ENCODE measurements at places on chromosomes 5 and 9.
A peak's percentile ranks its signal among the peaks of the same experiment; 100 is the strongest.

GRCh38 chr5:1035421-1036405 is 27.1 kb downstream of the NKD2 start:
- no peaks in the 10 kb centered on the region for H3K27me3 ChIP-seq
- H3K36me3 ChIP-seq: no peaks in the 10 kb centered on the region
- H3K4me3 ChIP-seq: no peak overlapping the region
- DNase-seq: no peak
- H3K27ac ChIP-seq: no peak overlapping the region

DNA sequence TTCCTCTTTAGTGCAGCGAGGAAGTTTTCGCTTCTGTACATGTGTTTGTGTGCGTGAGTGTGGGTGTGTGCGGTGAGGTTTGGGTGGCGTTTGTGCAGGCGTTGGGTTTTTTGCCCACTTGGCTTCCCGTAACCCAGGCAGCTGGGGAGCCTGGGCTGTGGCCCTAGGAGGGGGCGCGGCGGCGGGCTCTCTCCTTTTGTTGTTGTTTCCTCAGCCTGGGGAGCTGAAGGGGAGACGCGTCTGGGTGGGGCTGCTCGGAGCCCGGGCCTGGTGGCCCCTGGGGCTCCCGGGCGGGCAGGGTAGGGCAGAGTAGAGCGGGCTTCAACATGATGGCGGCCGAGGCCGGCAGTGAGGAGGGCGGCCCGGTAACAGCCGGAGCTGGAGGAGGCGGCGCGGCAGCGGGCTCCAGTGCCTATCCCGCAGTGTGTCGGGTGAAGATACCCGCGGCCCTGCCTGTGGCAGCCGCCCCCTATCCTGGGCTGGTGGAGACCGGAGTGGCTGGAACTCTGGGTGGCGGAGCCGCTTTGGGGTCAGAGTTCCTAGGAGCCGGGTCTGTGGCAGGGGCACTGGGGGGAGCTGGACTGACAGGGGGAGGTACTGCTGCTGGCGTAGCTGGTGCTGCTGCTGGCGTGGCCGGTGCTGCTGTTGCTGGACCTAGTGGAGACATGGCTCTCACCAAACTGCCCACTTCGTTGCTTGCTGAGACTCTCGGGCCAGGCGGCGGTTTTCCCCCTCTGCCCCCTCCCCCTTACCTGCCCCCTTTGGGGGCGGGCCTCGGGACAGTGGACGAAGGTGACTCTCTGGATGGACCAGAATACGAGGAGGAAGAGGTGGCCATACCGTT is 665 bp downstream of the RASA1 start:
- H3K27ac ChIP-seq: peak overlapping the region; percentile 90
- H3K4me3 ChIP-seq: peak overlapping the region; percentile 91
- peaks cover 37% of the 10 kb centered on the region for H3K4me1 ChIP-seq
- peaks cover 27% of the 10 kb centered on the region for H3K36me3 ChIP-seq
- DNase-seq: no peak
- no peaks in the 10 kb centered on the region for H3K27me3 ChIP-seq

- H3K4me3 ChIP-seq: no peak overlapping the region
- DNase-seq: no peak
- no peaks in the 10 kb centered on the region for H3K27me3 ChIP-seq
- H3K4me1 ChIP-seq: no peaks in the 10 kb centered on the region
Measured at GRCh38 chr5:124892185-124892848, 145.9 kb upstream of the ZNF608 start.

DNA sequence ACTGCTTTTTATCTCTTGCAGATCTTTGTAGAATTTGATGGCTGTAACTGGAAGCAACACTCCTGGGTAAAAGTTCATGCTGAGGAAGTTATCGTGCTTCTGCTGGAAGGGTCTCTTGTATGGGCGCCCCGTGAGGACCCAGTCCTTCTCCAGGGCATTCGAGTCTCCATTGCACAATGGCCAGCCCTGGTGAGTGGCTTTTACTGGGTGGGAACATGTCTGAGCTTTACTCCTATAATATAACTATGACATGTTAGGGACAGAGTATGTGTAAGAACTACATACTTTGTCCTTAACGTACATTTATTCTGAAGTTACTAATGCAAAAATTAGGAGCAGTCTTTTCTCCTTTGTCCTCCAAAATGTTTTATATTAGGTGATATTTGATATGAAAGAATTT is 20.2 kb downstream of the KDM3B start:
- no peak overlapping the region for H3K4me3 ChIP-seq
- peaks cover 12% of the 10 kb centered on the region for H3K4me1 ChIP-seq
- H3K27ac ChIP-seq: no peak overlapping the region
- DNase-seq: no peak
- no peaks in the 10 kb centered on the region for H3K27me3 ChIP-seq

DNA sequence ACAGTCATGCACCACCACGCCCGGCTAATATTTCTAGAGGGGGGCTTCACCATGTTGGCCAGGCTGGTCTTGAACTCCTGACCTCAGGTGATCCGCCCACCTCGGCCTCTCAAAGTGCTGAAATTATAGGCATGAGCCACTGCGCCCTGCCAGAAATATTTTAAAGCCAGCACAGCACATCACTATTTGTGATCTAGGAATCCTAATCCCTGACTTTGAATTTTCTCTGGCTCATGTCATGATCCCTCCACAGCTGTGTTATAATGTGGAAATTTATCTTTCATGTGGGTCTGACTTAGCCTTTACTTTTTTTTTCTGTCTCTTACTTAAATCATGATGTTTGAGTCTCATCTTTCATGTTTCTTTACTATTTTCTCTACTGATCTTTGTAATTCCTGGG is 18.7 kb upstream of the ITGA1 start:
- H3K4me1 ChIP-seq: peaks cover 54% of the 10 kb centered on the region
- peaks cover 8% of the 10 kb centered on the region for H3K36me3 ChIP-seq
- no peak overlapping the region for H3K27ac ChIP-seq
- no peak for DNase-seq
- no peak overlapping the region for H3K4me3 ChIP-seq
- H3K27me3 ChIP-seq: peaks cover 8% of the 10 kb centered on the region

DNA sequence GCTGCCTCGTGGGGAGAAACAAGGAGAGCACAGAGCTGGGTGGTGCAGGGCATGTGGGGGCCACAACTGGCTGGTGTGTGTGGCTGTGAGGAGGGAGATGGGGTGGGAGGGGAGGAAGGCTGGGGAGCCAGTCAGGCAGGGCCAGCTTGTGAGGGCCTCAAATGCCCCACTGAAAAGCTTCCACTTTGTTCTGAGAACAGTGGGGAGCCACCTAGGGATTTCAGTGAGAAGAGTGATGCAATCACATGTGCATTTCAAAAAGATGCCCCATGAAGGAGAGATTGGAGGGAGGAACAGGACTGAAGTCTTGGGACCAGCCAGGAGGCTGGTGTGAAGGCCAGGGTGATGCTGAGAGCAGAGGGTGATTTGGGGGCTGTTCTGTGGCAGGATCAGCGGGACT is 1.3 kb downstream of the OR13J1 start:
- no peak for DNase-seq
- no peaks in the 10 kb centered on the region for H3K4me1 ChIP-seq
- no peak overlapping the region for H3K4me3 ChIP-seq
- no peaks in the 10 kb centered on the region for H3K27me3 ChIP-seq
- no peak overlapping the region for H3K27ac ChIP-seq
- no peaks in the 10 kb centered on the region for H3K36me3 ChIP-seq

DNA sequence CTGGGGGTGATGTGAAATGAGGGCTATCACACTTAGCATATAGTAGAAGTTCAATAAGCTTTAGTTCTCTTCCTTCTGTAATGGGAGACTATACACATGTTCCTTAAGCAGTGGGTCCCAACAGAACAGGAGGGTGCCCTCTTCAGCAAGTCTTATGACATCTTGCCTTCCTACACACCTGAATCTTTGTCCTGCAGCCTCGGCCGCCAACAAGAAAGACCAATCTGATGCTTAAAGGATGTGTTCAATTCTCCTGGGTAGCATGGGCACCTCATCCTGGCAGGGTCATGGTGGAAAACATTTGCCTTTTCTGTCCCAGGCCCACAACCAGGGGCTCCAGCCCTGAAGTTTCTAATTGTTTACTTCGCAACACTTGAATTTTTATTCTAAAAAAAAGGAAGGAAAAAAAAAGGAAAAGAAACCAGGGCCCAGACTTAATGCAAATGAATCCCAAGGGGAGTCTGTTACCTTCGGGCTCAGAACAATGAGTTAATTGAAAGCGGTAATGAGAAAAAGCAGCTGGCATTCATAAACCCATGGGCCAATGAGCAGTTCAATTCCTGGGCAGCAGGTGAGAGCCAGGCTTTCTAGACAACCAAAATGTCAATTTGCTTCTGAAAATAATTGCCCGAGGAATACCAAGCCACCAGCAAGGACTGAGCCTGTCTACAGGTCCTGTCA is 26.2 kb upstream of the SMAD5 start:
- no peaks in the 10 kb centered on the region for H3K4me1 ChIP-seq
- H3K27me3 ChIP-seq: peaks cover 8% of the 10 kb centered on the region

DNA sequence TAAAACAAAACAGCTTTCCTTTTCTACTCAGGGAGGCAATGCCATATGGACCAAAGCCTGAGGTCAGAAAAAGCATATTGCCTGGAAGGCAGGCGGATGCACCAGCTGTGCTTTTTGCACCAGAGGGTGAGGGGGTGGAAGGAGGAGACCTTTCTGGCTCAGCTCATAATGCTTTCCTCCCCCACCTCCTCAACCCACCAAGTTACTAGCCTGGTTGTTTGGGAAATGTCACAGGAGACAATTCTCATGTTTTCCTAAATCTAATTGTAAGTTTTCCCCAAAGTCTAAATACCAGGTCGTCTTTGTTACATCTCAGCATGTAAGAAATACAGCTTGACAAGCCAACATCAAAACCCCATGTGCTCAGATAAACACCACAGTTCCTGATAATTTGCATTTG is 72.6 kb upstream of the DMRTA1 start:
- no peak overlapping the region for H3K4me3 ChIP-seq
- H3K27me3 ChIP-seq: no peaks in the 10 kb centered on the region
- no peaks in the 10 kb centered on the region for H3K4me1 ChIP-seq
- H3K36me3 ChIP-seq: no peaks in the 10 kb centered on the region

- no peak overlapping the region for H3K4me3 ChIP-seq
- H3K36me3 ChIP-seq: no peaks in the 10 kb centered on the region
- H3K27me3 ChIP-seq: peaks cover 15% of the 10 kb centered on the region
- no peak overlapping the region for H3K27ac ChIP-seq
- no peak for DNase-seq
Measured at GRCh38 chr9:100600521-100601079, 22.7 kb downstream of the CAVIN4 start.

DNA sequence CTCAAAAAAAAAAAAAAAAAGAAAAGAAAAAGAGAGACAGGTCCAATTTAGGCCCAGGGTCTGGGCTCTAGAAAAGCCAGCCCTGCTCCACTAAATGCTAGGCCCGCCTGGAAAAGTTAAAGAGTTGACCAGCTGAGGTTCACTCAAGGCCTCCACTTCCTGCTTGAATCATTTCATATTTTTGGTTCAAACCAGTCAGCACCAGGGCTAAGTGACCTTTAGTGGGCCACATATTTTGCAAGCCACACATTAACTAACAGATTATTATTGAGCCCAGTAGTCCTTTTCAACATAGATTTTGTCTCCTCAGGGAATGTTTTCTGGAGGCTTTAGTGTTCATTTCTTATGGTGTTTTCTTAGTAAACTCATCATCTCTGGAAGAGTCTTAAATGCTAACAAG is 156.6 kb downstream of the TLR4 start:
- H3K27me3 ChIP-seq: no peaks in the 10 kb centered on the region
- DNase-seq: no peak
- no peaks in the 10 kb centered on the region for H3K4me1 ChIP-seq
- H3K4me3 ChIP-seq: no peak overlapping the region

DNA sequence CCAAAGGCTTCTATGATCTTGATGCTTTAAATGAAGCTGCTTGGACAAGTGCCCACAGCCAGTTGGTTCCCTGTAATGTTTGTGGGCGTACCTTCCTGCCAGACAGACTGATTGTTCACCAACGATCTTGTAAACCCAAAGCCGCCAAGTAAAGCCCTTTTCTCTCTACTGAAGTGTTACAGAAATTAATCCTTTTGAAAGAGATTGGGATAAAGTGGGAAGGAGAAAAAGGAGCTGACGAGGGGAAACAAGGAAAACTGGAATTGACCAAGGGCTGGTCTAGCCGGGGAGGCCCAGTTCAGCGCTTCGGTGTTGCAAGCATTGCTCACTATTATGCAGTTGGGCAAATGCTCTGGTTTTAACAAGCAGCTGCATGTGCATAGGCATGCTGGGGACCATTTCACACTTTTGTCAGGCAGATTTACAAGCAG is 53.2 kb downstream of the ZNF474 start:
- no peaks in the 10 kb centered on the region for H3K27me3 ChIP-seq
- no peak overlapping the region for H3K4me3 ChIP-seq
- DNase-seq: no peak
- no peaks in the 10 kb centered on the region for H3K4me1 ChIP-seq
- no peaks in the 10 kb centered on the region for H3K36me3 ChIP-seq

GRCh38 chr9:2745560-2746380 is 28.5 kb downstream of the KCNV2 start:
- no peak overlapping the region for H3K4me3 ChIP-seq
- no peaks in the 10 kb centered on the region for H3K27me3 ChIP-seq
- peaks cover 18% of the 10 kb centered on the region for H3K36me3 ChIP-seq
- DNase-seq: no peak
- H3K27ac ChIP-seq: no peak overlapping the region

DNA sequence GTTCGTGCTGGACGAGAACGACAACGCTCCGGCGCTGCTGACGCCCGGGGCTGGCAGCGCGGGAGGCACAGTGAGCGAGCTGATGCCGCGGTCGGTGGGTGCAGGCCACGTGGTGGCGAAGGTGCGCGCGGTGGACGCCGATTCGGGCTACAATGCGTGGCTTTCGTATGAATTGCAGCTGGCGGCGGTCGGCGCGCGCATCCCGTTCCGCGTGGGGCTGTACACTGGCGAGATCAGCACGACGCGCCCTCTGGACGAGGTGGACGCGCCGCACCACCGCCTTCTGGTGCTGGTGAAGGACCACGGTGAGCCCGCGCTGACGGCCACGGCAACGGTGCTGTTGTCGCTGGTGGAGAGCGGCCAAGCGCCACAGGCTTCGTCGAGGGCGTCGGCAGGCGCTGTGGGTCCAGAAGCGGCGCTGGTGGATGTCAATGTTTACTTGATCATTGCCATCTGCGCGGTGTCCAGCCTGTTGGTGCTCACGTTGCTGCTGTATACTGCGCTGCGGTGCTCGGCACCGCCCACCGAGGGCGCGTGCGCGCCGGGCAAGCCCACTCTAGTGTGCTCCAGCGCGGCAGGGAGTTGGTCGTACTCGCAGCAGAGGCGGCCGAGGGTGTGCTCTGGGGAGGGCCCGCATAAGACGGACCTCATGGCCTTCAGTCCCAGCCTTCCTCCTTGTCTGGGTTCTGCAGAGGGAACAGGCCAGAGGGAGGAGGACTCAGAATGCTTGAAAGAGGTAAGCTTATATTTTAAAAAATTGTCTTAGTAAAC is 2.2 kb downstream of the PCDHA13 start:
- no peaks in the 10 kb centered on the region for H3K4me1 ChIP-seq
- no peak for DNase-seq
- peaks cover 2% of the 10 kb centered on the region for H3K36me3 ChIP-seq

GRCh38 chr9:107276966-107277710 is 5.9 kb upstream of the RAD23B start:
- H3K27me3 ChIP-seq: peaks cover 27% of the 10 kb centered on the region
- DNase-seq: no peak
- no peak overlapping the region for H3K4me3 ChIP-seq
- H3K36me3 ChIP-seq: no peaks in the 10 kb centered on the region
- H3K4me1 ChIP-seq: peaks cover 13% of the 10 kb centered on the region

- no peak overlapping the region for H3K27ac ChIP-seq
- DNase-seq: no peak
- H3K36me3 ChIP-seq: no peaks in the 10 kb centered on the region
- H3K4me3 ChIP-seq: no peak overlapping the region
- peaks cover 10% of the 10 kb centered on the region for H3K4me1 ChIP-seq
- H3K27me3 ChIP-seq: no peaks in the 10 kb centered on the region
Measured at GRCh38 chr5:168609806-168610482, 30.8 kb upstream of the PANK3 start.

Measured in activated CD4-positive, alpha-beta memory T cell treated with anti-CD3 and anti-CD28 coated beads, Interleukin-2, amount 10 ng/mL, durations not matched to agents 7 days and 5 days (primary cell).